Vagina (tissue), 2 donors: ENCODE measurements at places on chromosomes 13 and 19. TPM values are rescaled to one million over a fixed set of nuclear protein-coding genes. Genes with fewer than 3 reads are reported as not detected.

GRCh38 chr13:100130092-100130491, 41.2 kb downstream of the PCCA start:
- no peak for DNase-seq

- DNase-seq: no peak
Observed at GRCh38 chr19:50873056-50873455, at the start of gene KLK2. Gene KLK2, plus strand, starts transcription at chr19:50873439. Its CDS starts 35 bp downstream, at chr19:50873474.

Gene SLC10A2
- total RNA-seq: not detected

GRCh38 chr19:40119380-40119779, 28.6 kb upstream of the ZNF780A start:
- no peak for DNase-seq

DNA sequence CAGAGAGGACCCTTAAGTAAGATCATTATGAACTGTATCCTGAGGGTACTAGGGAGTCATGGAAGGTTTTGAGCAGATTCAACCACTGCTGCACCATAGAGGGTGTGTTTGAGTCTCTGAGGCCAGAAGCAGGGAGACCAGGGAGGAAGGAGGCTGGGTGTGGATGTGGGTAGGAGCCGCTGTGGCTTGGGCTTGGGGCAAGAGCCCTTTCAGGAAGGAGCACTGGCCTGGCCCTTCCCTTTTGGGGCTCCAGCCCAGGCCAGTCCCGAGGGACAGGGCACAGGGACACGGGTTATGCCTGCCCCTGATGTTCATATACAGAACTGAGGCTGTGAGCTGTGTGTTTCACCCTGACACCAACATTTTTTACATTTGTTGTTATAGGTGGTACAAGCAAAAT, 7.2 kb downstream of the CIC start:
- no peak for DNase-seq

Gene ZNF470
- total RNA-seq: 3.2 TPM

DNA sequence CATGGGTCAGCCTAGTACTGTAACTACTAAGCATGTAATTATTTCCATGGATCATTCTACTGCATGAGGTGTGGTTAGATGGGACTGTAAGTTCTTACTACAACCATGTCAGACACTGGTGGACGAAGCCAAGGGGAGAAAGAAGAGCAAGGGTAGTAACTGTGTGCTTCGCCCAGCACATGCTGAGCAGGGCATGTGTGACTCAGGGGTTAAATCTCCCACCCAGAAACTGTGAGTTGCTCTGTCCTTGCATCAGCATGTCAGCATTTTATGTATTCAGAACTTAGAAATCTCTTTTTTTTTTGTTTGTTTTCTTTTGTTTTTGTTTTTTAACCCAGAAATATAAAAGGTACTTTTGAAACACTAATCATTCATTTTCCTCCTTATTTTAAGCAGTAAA, 436.6 kb upstream of the KLF12 start:
- no peak for DNase-seq

Gene LSR
- total RNA-seq: 32.9 TPM

DNA sequence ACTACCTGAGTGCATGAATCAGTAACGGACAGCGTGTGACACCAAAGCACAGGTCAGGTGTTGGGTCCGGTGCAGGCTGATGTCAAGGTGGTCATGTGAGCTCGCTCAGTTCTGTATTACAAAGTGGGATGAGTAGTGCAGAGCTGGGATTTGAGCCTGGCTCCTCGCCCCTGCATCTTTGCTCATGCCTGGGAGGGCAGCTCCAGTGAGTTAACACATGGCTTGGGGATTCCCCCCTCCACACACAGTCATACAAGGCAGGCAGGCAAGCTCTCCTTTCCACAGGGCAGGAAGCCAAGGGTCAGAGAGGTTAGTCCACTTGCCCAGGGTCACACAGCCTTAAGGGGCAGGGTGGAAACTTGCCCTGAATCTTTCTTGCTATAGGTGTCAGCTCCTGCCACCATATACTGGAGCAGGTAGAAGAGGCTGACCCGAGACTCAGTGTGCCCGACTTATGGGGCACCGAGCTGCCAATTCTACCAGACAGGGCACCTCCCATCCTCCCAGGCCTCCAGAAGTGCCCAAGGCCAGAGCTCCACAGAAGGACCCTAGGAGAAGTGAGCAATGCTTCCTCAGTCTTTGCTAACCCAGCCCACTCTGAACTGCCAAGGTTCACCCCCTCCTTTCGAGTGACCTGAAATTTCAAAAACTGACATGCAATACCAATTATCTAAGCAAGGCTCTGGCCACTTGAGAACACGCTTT, 35.4 kb downstream of the ZNF787 start:
- DNase-seq: no peak

GRCh38 chr13:49633710-49634109, 5.4 kb downstream of the ARL11 start:
- DNase-seq: no peak

DNA sequence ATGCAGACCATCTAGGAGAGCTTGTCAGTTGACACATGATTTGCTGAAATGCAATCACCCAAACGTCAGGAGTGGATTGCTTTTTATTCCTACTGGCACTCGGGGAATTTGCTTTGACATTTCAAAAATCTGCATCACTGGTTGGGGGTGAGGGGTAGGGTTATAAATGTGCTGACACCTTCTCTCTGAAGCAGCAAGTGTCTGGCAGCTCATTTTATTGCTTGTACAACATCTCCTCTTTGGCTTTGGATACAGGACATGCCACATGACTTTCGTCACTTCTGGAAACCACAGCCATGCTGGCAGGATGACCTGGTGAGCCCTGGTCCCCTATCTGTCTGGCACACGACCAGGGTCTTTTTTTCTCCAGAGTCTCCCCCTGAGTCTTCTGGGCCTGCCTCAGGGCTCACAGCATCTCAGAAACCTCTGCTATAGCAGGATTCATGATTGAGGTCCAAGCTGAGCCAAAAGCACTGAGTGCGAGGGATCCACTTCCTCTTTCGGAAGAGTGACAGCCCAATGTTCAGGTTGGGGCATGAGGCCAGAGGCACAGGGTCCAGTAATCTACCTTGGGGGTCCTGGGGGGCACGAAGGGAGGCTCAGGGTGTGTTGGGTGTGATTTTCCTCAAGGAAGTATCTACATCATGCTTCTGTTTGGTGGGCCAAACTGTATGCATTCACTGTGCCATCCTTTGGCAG, 60.1 kb downstream of the HSPH1 start:
- peak; percentile 81 for DNase-seq
